Activated CD4-positive, alpha-beta T cell treated with anti-CD3 and anti-CD28 coated beads, Interleukin-2, amount 50 U/mL, for 4 hours (primary cell): ENCODE measurements at places on chromosomes 12 and 14.
A peak's percentile ranks its signal among the peaks of the same experiment; 100 is the strongest.

GRCh38 chr14:95363468-95363954 lies 43.8 kb upstream of the CLMN start:
- DNase-seq = no peak

DNA sequence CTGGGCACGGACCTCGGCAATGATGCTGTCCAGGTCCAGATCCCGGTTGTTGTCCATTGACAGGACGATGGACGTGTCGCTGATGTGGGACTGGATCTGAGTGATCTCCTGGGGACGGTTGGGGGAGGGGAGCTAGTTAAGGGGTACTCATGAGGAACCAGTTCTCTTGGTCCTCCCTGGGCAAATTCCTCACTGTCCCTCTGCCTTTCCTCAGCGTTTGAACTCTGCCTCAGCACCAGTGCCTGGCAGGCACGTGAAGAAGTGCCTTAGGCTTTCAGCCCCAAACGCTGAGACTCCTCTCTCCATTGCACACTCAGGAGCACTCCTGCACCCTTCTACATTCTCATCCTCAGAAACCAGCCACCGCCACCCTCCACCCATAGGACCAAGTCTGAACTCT lies 9.7 kb downstream of the KRT72 start:
- DNase-seq = no peak

DNA sequence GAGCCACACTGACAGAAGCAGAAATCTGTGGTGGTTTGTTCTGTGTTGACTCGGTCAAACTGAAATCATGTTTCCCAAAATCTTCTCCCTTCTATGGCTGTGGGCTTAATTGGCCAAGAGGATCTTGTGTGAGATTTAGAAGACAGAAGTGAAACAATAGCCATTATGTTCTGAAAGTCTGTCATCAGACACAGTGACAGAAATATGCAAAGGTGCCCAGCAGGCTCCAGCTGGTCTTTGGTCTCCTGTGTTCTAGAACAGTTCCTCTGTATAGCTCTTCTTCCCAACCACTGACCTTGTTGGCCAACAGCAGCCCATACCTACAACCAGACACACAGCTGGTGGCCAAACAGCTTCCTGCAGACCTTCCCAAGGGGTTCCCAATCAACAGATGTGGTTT lies 25.0 kb upstream of the COCH start:
- DNase-seq = no peak

DNA sequence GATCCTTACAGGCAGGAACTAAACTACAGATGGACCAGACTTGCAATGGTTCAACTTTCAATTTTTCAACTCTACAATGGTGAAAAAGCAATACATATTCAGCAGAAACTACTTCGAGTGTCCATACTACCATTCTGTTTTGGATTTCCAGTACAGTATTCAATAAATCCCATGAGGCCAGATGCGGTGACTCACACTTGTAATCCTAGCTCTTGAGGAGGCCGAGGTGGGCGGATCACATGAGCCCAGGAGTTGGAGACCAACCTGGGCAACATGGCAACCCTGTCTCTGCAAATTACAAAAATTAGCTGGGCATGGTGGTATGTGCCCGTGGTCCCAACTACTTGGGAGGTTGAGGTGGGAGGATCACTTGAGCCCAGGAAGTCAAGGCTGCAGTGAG lies 336.1 kb downstream of the MED13L start:
- no peak for DNase-seq

DNA sequence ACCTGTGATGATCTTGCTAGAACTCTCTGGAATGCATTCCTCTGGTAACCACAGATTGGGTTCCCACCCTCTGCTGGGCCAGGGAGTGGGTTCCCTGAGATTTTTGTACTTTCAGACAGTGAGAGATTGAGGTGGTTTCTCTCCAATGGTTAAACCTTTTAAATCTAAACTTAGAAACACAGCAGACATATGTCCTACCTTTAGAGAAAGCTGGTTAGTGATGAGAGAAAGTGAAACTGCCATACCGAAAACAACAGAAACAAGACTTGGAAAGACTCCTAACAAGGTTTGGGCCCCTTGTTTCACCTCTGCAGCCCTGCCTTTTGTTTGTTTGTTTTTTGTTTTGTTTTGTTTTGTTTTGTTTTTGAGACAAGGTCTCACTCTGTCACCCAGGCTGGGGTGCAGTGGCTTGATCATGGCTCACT lies 9.7 kb upstream of the SGPP1 start:
- DNase-seq = no peak

DNA sequence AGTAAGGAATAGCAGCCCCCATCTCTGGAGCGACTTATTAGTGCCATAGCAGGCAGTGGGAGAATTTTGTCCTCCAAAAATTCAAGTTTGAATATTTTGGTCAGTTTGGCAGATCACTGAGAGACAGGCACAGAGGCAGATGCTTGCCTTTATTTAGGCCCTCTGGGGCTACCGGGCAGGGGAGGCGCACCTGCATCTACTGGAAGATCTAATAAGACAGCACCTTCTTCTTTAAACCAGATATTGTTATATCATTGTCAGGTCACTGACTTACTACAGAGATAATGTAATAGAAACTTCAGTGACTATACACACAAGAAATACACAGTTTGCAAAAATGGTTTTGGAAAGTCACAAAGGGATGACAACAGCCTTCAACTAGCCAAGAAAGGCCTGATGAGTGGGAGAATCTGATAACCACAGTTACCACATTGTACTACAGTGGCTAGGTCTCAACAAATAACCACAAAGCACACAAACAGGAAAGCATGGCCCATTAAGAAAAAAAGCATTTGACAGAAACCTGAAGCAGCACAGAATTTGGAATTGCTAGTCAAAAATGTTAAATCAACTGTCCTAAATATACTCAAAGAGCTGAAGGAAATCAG lies 56.8 kb downstream of the CDK17 start:
- no peak for DNase-seq

GRCh38 chr12:52662093-52662917 lies 10.3 kb upstream of the KRT2 start:
- DNase-seq = no peak

GRCh38 chr12:27260746-27261145 lies 16.7 kb downstream of the STK38L start:
- DNase-seq = no peak

DNA sequence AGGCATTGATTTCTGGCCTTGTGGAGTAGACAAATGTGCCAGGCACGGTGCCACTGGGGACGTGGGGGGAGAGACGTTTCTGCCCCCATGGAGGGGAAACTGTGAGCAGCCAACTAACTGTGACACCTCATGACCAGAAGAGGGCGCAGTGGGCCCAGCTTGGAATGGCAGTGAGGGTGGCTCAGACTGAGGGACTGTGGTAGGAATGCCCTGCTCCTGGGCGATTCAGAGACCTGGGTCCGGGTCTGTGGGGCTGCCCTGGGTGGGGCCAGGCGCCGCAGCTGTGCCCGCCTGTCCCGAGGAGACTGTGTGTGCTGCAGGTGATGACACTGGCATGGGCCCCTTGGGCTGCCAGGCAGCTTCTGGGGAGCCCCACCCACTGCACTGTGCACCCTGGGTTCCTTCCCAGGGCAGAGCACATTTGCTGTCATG lies 60.6 kb downstream of the SLC25A47 start:
- peak; percentile 52 for DNase-seq

- no peak for DNase-seq
Measured at GRCh38 chr12:90075685-90076084, 367.0 kb upstream of the ATP2B1 start.

DNA sequence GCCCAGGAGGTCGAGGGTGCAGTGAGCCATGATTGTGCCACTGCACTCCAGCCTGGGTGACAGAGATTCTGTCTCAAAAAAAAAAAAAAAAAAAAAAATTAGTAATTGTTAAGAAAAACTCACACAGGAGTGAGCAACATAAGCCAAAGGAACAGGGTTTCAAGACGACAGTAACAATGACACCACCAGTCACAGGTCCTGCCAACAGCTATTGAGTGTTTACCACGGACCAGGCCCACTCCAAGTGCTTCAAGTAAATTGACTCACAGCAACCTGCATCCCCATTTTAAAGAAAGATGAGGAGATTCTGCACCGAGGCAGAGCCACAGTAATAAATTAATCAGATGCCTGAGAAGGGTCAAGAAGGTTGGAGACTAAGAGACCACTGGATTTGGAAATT lies 194.5 kb downstream of the DPF3 start:
- no peak for DNase-seq

DNA sequence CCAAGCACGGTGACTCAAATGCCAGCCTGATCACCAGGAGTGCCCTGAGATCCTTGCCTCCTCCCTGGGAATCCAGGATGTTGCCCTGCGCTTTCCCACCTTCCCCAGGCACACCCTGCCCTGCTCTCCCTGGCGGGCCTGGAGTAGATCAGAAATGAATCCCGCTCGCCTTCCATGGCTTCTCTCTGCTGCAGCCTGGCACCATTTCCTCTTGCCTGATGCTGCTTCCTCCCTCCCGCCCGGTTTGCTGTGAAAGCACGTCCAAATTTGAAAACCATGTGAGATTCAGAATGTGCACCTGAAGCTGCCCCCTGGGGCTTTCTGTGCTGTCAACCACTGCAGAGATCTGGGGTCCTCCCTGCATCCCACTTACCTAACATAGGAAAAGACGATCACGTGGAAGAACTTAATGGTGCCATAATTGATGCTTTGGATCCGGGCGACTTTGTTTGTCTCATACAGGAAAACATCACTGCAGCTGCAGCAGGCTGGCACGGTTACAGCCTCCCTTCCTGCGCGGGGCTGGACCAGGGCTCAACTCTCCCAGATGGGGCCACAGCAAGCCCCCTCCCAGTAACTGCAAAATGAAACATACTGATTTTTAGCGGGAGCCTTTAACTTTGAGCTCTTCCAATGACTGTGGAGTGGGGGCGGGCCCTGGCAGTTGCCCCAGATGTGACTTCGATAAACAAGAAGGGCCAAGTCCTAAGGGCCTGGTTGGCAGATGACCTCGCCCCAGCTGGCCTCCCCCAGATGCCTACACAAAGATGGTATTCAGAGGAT lies 24.9 kb upstream of the C12orf76 start:
- peak; percentile 11 for DNase-seq

- no peak for DNase-seq
Measured at GRCh38 chr12:128078301-128078971, 188.5 kb upstream of the TMEM132C start.

GRCh38 chr12:60930151-60930550 lies 1330.1 kb upstream of the USP15 start:
- no peak for DNase-seq

GRCh38 chr12:51383269-51383905 lies 7.8 kb downstream of the GALNT6 start:
- no peak for DNase-seq

DNA sequence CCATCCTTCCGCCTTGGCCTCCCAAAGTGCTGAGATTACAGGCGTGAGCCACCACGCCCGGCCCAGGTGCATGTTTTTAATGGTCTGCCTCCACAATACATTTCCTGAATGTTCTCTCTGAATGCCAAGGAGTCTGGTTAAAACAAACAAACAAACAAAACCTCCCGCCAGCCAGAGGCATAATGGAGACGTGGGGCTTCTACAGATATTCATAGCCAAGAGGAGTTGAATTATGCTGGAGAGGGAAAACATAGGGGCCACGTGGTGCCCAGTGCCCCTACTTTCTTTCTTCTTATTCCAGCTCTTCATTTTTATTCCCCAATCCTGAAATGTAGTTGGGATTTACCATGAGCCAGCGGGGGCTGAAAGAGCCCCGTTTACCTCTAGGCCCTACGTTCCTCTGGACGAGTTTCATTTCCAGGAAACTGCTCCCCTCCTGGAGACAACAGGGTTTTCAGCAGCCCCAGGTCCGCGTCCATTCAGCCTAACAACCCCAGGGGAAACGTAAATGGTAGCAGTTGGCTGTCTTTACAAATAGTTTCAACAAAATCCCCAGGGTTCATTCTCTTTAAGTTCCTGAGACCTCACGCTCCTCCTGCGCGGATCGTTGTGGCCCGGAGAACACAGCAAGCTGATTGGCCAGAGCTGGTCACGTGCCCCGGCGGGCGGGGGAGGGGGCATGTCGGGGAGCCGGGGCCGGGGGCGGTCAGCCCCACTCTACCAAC lies 108.5 kb upstream of the ESRRB start:
- DNase-seq = no peak

DNA sequence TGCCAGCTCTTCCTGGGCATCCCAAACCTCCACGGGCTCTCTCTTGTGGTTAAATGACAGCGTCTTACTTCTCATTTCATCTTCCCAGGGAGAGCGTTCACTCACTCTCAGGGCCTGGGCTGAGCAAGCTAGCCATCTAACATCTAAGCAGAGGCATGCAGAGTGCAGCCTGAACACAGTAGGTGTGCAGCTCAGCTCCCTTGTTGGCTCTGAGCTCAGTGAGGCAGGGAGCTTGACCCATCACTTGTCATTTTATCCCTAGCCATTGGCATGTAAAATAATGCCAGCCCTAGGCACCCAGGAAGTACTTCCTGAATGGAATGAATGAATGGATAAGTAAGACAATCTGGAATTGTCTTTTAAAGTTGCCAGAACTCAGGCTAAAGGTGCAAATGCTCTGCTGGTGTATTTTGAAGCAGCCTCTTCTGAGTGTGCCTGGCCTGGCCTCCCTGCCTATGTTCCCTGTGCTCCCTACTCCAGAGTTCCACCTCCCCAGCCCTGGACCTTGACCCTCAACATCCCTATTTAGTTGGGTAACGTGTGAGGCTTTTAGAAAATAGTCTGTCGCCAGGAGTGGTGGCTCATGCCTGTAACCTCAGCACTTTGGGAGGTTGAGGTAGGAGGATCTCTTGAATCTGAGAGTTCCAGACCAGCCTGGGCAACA lies 9.5 kb upstream of the MEG3 start:
- DNase-seq = no peak

GRCh38 chr12:108683906-108684556 lies 47.3 kb downstream of the CORO1C start:
- no peak for DNase-seq

GRCh38 chr12:81468206-81468605 lies 290.9 kb downstream of the PPFIA2 start:
- DNase-seq = no peak

GRCh38 chr12:51265024-51265423 lies 5.2 kb downstream of the SMAGP start:
- no peak for DNase-seq

DNA sequence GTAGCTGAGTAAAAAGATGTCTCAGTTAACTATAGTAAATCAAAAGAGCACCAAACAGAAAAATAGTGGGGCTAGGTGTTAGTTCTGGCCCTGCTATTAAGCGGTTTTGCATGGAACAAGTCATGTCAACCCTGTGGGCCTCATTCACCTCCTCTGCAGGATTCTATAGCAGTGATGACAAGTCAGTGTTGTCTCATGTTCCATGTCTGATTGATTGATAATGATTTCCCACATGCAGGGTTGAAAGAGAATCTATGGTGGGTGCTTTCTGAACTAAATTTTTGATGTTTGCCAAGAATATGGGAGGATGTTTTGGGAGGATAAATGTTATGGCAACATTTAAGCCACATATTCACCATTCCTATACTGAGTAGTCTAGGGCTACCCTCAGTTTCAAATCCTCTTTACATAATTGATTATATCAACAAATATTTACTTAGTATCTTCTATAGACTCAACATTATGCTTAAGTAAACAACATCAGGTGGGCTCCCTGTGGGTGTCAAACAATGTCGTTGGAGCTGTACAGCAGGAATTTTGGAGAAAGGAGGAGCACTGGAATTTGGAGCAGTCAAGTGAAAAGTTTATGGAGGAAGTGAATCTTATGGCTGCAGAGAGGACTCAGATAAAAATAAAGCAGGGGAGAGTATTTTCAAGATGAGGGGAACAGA lies 48.6 kb downstream of the IRAK3 start:
- no peak for DNase-seq

- no peak for DNase-seq
Measured at GRCh38 chr14:74980731-74981461, 21.8 kb upstream of the EIF2B2 start.

GRCh38 chr12:119100933-119101332 lies 77.8 kb upstream of the HSPB8 start:
- DNase-seq = no peak
